ENCODE measurements at places on chromosomes 12 and 14.

DNA sequence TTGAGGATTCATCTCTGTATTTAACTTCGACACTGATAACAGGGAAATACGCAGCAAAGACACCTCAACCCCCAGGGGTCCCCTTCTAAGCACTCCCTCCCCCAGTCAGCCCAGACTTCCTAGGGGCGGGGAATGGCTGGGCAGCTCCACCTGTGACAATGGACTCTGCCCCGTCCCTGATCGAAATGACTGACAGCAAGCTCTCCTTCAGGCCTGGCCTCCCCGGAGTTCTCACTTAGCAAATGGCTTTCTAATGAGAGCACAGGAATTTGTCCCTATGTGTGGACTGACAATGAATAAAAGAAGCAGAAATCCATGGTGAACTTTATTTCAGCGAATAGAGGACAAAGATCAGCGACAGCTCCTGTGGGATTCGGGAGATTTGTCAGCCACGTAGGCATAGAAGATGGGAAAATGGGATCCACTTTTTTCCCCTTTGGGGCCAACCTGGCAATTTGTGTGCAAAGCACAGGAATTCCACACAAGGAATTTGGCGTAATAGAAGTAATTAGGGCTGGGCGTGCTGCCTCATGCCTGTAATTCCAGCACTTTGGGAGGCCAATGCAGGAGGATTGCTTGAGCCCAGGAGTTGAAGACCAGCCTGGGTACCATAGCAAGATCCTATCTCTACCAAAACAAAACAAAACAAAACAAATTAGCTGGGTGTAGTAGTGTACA lies 63.8 kb downstream of the TNFAIP2 start:
- H3K4me3 ChIP-seq, result no peak overlapping the region
- H3K27ac ChIP-seq, result no peak overlapping the region
- no peaks in the 10 kb centered on the region for H3K36me3 ChIP-seq
- H3K4me1 ChIP-seq, result no peaks in the 10 kb centered on the region
- no peak for DNase-seq
- H3K27me3 ChIP-seq, result peaks cover 3% of the 10 kb centered on the region

DNA sequence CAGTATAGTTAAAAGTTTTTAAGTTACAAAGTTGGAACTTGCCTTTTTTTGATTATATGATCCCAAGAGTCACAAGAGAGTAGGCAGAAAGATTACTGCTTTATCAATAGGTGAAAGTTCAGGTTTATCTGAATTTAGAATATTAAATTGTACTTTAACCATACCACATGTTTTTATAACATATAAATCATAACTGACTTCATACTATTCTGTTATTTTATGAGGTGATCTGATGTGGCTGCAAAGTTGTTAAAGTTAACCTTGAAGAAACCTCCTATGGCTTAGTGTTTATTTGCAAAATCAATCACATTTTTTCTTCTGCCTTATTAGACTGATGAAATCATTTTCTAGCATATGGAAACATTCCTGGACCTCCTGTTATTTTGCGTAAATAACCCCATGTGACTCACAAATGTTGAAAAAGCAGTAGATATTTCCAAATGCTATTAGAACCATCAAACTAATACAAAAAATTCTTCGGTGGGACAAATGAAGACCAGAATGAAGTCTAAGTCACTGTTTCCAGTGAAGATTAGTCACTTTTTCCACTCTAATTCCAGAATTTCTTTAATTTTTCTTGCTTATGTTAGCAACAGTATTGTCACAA lies 132.1 kb downstream of the RAD51B start:
- no peak for DNase-seq
- H3K27ac ChIP-seq, result no peak overlapping the region
- H3K4me3 ChIP-seq, result no peak overlapping the region

DNA sequence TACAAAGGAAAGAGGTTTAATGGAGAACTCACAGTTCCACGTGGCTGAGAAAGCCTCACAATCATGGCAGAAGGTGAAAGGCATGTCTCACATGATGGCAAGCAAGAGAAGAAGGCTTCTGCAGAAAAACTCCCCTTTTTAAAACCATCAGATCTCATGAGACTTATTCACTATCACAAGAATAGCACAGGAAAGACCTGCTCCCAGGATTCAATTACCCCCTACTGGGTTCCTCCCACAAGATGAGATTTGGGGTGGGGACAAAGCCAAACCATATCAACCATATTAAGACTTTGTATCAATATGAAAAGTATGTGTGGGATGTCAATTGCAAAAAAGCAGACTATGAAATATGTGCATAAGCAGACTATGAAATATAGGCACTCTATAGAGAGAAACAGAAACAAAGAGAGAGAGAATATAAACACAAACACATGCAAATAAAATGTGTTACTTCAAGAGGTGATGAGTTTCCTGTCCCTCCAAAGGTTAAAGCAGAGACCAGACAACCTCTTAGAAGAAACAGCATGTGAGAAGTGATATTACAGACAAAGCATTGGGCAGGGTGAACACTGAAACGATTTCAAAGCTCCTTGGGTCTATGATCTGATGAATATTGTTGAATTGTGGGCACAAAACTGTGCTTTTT lies 151.2 kb upstream of the KRR1 start:
- no peak overlapping the region for H3K27ac ChIP-seq
- H3K36me3 ChIP-seq, result no peaks in the 10 kb centered on the region
- H3K4me1 ChIP-seq, result peaks cover 3% of the 10 kb centered on the region
- no peak overlapping the region for H3K4me3 ChIP-seq
- H3K27me3 ChIP-seq, result no peaks in the 10 kb centered on the region
- DNase-seq, result no peak

DNA sequence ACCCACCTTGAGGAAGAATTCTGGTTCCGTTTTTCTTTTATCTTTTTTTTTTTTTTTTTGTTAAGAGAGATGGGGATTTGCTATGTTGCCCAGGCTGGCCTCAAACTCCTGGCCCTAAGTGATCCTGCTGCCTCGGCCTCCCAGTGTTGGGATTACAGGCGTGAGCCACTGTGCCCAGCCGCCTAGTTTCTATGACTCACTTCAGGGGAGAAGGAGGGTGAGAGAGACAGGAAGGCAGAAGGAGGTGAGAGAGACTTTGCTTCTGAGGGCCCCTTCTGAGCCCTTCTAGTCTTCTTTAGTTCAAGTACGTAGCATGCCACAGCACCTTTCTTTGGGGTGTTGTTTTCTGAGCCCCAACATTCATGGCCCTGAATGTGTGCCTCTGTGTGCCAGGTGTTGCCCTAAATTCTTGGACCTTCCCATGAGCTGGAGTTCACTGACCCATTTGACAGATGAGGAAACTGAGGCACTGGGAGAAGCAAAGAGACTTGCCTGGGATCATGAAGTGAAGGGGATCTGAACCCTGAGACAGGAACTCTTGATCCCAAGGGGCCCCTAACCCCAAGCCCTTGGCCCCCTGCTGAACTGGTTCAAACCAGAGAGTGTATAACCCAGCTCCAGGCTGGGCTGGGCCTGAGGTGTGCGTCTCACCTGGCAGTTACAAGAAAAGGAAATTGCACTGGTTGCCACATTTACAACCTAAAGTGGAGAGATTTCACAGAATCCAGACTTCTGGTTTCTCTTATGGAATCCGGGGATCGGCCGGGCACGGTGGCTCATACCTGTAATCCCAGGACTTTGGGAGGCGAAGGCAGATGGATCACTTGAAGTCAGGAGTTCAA lies 20.8 kb downstream of the SH2B3 start:
- H3K4me3 ChIP-seq, result no peak overlapping the region
- no peaks in the 10 kb centered on the region for H3K27me3 ChIP-seq
- H3K27ac ChIP-seq, result no peak overlapping the region
- no peak for DNase-seq
- H3K4me1 ChIP-seq, result no peaks in the 10 kb centered on the region

- H3K4me3 ChIP-seq, result no peak overlapping the region
- DNase-seq, result peak; percentile 44
- no peaks in the 10 kb centered on the region for H3K4me1 ChIP-seq
- H3K27me3 ChIP-seq, result no peaks in the 10 kb centered on the region
- H3K36me3 ChIP-seq, result no peaks in the 10 kb centered on the region
Observed at GRCh38 chr14:71403656-71404055, 496.4 kb downstream of the PCNX1 start.

DNA sequence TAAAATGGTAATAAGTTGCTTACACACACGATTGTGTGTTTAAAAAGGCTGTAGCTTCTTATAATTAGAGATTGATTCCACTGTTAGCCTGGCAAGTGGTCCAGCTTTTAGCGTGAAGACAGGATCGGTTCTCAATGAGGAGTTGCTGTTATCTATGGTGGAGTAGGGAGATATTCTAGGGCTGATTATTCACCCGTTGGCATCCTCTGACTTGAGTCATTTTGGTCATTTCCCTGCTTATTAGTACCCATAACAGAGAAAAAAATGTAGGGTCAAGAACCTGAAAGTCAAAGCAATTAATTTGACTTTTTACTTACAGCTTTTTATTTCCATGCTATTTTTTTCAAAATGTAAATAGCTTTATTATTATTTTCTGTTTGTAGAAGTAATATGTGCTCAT lies 76.0 kb downstream of the KCNK13 start:
- no peaks in the 10 kb centered on the region for H3K4me1 ChIP-seq
- peaks cover 2% of the 10 kb centered on the region for H3K27me3 ChIP-seq
- no peak overlapping the region for H3K27ac ChIP-seq
- no peak overlapping the region for H3K4me3 ChIP-seq
- no peak for DNase-seq

GRCh38 chr14:59964251-59965007 lies 44.5 kb downstream of the LRRC9 start:
- peaks cover 11% of the 10 kb centered on the region for H3K4me1 ChIP-seq
- no peaks in the 10 kb centered on the region for H3K36me3 ChIP-seq
- H3K4me3 ChIP-seq, result 0 out of 2 replicates have a peak overlapping the region, but pooled peaks have one; percentile 4
- no peak for DNase-seq
- no peak overlapping the region for H3K27ac ChIP-seq

- H3K4me1 ChIP-seq, result no peaks in the 10 kb centered on the region
- no peak for DNase-seq
- no peaks in the 10 kb centered on the region for H3K36me3 ChIP-seq
- no peak overlapping the region for H3K4me3 ChIP-seq
Observed at GRCh38 chr12:123064366-123064765, 83.9 kb downstream of the ARL6IP4 start.

- H3K4me1 ChIP-seq, result peaks cover 16% of the 10 kb centered on the region
- no peak overlapping the region for H3K4me3 ChIP-seq
- H3K36me3 ChIP-seq, result no peaks in the 10 kb centered on the region
- DNase-seq, result no peak
Observed at GRCh38 chr12:12331896-12332295, 18.1 kb downstream of the MANSC1 start.

DNA sequence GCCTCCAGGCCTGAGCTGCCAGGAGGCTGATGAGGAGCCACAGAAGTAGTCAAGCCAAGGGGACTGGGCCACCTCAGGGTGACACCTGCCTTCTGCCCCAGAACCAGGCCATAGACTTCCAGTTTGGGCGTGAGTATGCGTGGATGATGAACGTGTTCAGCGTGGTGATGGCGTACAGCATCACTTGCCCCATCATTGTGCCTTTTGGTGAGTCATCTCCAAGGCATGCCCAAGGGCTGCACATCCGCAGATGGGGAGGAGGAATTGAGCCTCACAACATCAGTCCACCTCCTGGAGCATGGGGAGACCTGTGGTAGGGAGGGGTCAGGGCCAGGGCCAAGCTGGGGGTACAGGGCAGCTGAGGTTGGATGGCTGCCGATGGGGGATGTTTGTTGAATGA lies 22.3 kb downstream of the NGB start:
- no peak for DNase-seq
- no peak overlapping the region for H3K4me3 ChIP-seq
- H3K27me3 ChIP-seq, result peaks cover 4% of the 10 kb centered on the region
- H3K36me3 ChIP-seq, result no peaks in the 10 kb centered on the region
- H3K27ac ChIP-seq, result no peak overlapping the region
- no peaks in the 10 kb centered on the region for H3K4me1 ChIP-seq

DNA sequence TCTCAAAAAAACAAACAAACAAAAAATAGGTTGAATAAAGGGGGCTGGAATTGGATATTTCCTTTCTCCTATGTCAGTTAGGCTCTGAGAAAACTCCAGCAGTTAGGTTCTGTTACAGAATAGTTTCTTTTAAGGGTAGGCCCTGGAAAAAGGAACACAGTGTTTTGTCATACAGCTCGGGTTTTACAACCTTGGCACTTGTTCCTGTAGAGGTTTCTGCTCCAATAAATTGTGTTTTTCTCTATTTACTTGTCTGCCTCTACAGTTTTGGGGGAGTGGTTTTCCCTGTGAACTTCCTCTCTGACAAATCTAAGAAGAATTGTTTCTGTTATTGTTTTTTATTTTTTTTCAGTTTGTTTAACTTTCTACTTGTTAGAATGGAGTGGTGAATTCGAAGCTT lies 167.6 kb downstream of the ACSS3 start:
- no peaks in the 10 kb centered on the region for H3K4me1 ChIP-seq
- no peak overlapping the region for H3K27ac ChIP-seq
- no peak for DNase-seq

- DNase-seq, result peak; percentile 49
- H3K4me1 ChIP-seq, result peaks cover 52% of the 10 kb centered on the region
- peak overlapping the region; percentile 62 for H3K27ac ChIP-seq
Observed at GRCh38 chr12:118060301-118061010, 523 bp downstream of the WSB2 start.

DNA sequence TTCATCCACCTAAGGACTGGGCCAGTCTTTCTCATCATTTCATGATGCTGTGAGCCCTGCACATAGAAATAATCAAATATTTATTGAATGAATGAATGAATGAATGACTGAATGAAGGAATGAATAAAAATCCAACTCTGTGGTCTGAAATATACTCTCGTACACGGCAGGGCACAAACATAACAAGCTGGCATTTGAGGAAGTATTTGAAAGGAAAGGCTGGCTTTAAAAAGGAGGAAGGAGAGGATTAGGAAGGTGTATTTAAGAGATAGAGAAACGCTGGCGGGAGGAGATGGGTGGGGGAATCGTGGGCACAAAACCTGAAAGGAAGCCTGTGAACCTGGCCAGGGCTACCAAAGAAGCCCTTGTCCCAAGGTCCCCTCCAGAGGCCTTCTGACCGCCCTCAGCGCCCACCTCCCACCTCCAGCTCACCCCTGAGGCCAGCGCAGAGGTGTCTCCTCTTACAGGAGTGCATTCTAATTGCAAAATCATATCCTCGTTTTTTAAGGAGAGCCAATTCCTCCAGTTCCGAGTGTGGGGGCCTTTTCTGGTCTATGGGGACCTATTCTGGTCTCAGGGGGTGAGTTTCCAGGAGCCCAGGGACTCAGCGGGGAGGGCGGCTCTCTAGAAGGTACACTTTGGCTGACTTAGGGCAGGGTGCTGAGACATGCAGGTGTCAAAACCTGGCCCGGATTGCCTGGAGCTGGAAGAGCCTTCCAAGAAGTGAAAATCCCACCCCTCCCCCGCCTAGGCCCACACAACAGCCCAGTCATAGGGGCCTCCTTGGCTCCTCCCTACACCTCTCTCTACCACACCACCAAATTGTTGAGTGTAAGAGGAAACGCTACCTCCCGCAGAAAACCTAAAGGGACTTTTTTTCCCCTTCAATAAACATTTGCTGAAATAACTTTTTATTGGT lies 8.7 kb upstream of the JDP2 start:
- no peak overlapping the region for H3K4me3 ChIP-seq
- no peaks in the 10 kb centered on the region for H3K36me3 ChIP-seq
- no peaks in the 10 kb centered on the region for H3K4me1 ChIP-seq
- peaks cover 5% of the 10 kb centered on the region for H3K27me3 ChIP-seq
- no peak overlapping the region for H3K27ac ChIP-seq
- DNase-seq, result peak; percentile 21

Data from DND-41 (cell line).